ENCODE measurements at places on chromosomes 12 and 14.
A peak's percentile ranks its signal among the peaks of the same experiment; 100 is the strongest.

DNA sequence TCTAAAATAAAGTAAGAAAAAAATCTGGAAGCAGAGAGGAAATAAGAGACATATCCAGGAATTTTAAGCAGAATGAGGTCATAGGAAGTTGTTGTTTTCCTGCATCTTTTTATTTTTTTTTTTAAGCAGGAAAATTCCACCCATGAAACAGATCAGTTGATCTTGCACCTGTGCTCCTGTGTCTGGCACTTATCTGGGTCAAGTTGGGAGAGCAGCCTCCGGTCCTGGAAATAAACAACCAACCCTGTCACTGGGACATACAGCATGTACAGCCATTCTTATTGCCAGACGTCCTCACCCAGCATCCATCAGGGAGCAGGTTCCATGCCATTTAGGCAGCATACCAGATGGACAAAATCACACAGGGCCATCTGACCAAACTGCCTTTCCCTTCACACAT lies 266.0 kb upstream of the BTG1 start:
- DNase-seq = no peak

DNA sequence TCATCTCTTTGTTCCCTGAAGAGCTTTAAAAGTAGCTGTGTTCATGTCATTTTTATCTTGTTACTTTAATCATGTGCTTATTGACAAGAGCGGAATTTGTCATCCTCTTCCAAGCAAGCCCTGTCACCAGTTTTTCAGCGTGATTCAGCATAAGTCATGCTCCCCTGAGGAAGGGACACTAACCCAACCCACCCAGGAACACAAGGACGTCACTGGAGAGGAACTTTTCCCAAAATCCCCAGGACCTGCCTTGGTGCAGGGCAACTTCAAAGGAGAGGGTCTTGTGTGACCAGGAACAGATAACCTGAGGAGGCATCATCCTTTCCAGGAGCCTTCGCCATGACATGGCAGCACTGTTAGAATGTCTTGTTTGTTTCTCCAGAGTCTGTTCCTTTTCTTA lies 107.1 kb upstream of the DIO3 start:
- DNase-seq = no peak

- DNase-seq = peak; percentile 12
Observed at GRCh38 chr12:4215229-4216186, 58.1 kb upstream of the CCND2 start.

- DNase-seq = peak; percentile 39
Observed at GRCh38 chr14:67240168-67240932, 885 bp upstream of the PALS1 start.

DNA sequence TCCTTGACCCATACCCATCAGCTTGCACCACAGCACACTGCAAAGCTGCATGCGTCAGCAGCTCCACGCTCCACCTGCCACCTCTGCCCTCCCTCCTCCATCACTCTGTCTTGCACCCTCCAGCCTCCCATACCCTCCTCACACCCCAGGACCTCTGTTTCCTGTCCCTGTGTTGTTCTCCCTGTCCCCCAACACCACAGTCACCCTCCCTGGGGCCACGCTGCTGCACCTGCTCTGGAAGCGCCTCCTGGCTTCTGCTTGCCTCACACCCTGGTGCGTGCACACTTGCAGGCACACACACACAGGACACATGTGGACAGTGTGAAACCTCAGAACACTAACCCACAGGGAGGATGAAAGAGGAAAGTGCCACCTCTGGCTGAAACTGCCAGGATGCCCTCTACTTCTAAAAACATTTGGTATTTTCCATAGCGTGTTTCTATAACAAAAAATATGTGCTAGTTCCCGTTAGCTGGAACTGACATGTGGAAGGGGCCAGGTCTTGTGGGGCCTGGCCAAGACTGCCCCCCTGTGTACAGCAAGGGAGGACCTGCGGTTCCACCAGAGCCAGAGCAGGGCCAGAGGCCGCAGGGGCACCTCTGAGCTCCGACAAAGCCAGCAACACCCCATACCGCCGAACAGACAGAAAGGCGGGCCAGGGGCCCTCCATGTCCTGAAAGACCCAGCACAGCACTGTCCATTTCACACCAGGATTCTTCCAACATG lies 10.0 kb downstream of the BRF1 start:
- no peak for DNase-seq

DNA sequence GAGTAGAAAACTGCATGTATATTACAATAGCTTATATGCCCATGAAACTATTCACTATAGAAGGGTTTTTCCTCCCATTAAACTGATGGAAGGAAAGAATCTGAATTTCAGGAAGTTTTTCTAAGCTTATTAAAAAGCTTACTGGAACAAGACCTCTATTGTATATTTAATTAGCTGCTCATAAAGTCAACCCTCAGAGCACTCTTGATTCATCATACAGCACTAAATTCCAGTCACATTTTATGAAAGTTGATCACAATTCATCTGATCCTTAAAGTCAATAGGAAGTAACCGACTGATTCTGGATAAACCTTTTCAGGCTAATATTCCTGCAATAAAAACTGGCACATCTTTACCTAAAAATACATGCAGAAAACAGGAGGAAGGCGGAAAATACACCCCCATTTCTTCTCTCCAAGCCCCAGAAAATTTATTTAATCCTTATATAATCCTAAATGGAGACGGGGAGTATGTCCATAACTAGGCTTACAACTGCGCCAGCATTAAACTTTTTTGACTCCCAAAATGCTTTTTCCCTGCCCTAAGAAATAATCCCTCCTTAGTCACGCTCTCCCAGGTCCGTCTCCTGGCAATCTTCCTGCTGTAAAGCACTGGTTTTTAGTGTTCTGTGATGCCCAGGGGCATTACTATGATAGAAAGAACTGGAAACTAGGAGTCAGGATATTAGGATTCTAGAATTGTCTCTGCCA lies 35.3 kb downstream of the DICER1 start:
- no peak for DNase-seq

DNA sequence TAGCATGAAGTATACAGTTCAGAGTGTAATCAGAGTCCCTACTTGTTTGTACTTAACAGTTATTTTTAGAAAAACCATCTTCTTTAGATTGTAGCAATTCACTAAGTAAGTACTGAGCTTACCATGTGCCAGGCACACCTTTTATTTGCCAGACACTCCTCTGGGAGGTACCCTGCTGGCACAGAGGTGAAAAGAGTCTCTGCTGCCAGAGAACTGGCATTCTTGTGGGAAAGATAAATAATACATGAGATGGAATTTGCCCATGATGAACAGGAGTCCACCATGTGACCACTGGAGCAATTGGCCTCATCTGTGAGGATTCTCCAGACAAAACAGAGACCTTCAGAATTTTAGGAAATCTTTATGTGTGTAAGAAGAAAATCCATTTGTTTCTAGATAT lies 199.3 kb upstream of the SLC16A7 start:
- DNase-seq = no peak

DNA sequence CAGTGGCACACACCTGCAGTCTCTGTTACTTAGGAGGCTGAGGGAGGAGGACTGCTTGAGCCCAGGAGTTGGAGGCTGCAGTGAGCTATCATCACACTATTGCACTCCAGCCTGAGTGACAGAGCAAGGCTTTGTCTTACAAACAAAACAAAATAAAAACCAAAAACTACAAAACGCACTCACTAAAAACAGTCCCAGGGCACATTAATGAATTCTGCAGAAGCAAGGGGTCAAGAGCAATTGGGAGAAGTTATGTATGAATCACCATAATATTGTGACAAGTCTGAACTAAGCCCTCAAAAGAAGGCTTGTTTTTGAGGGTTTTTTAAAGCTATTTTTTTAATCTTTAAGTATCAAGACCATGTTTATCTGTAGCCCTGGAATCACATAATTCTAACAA lies 201.1 kb downstream of the MED13L start:
- DNase-seq = no peak
